A549 (cell line): ENCODE measurements at places on chromosomes 16 and 17.

DNA sequence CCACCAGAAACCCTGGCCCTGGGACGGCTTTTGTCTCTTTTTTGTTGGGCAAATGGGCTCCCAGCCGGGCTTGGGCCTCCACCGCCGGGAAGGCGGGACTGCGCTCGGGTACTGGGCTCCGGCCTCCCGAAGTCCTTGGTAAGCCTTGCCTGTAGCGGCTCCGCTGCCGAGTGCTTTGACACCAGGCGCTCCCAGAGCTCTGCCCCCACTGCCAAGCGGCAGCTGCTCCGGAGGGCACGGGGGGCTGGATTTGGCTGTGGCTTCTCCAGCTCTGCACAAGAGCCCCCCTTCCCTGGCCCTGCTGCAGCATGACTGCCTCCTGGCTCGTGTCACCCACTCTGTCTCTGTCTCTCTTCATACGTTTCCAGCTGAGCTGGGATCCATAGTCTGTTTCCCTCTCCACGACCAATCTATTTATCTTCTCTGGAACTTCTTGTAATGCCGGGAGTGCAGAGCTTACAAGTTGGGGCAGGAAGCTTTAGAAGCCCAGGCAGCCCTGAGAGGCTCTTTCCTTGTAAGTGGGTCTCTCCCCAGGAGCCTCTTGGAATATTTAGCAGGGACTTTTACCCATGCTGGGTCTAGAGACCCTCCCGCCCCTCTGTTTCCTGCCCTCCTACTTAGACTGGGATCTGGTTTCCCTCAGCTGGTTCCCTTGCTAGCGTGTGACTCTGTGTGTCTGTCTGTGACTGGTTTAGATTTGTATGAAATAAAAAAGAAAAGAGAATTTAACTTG, 246.9 kb upstream of the GSE1 start:
- no peak for DNase-seq

DNA sequence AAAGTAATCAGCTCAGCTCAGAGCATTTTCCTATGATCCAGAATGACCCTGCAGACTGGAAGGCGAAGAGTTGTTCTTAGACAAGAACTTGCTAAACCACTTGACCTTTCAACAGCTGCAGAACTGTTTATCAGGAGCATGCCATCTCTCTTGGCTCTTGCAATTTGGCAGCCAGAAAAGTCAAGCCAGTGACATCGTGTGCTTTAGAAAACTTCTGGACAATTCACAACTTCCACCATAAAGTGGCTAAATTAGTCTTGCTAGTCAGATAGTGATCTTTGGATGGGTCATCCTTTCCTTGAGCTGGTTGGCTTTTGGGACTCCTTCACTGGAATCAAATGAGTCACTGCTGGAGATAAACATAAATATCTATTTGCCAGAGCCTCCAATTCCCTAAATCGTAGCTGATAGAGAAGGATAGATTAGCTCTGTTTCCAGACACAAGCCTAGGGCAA, 146.5 kb downstream of the MAP2K6 start:
- DNase-seq = no peak

DNA sequence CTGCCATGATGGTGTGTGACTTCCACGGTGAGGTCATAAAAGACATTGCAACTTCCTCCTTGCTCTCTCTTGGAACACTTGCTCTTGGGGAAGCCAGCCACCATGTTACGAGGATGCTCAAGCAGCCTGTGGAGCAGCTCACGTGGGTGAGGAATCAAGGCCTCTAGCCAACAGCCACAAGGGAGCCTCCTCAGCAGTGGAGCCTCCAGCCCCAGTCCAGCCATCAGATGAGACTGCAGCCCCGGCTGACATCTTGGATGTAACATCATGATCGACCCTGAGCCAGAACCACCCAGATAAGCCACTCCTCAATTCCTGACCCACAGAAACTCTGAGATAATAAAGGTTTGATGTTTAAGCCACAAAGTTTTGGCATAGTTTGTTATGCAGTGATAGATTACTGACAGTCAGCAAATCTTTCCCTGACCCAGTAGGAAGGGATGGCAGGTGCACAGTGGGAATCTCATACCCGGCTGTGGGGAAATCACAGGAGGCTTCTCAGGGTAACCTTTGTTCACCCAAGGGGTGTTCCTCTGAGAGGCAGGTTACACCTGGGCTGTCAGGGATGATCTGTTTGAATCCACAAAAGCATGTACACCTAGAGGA, 23.3 kb upstream of the GINS2 start:
- DNase-seq = no peak

DNA sequence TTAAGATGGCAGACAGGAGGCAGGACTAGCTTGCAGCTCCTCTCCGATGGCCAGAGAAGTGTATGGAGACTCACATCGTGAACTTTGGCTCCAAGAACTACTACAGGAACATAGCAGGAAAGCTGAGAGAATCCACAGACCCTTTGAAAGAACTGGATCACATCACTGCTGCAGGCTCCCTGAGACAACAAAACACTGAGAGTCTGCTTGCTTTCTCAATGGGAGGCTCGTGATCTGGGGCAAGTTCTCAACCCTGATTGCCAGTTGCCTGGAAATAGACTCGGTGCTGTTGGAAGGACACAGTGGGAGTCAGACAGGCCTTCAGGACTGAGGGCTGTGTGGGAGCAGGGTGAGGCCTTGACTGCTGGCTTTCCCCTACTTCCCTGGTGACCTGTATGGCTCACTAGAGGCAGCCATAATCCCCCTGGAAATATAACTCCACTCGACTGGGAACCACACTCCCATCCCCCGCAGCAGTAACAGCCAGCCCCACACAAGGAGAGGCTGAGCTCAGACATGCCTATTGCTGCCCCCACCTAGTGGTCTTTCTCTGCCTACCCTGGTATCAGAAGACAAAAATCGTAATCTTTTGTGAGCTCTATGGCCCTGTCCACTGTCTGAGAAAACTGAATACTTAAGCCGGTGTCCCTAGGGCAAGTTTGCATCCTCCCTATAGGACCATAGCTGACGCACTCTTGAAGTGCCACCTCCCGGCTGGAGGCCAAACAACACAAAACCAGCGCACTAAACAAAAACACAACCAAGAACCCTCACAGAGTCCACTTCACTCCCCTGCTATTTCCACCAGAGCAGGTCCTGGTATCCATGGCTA, 238.4 kb downstream of the CEP112 start:
- DNase-seq = no peak

- DNase-seq = no peak
Observed at GRCh38 chr17:49582789-49583188, 7.1 kb downstream of the NXPH3 start.

DNA sequence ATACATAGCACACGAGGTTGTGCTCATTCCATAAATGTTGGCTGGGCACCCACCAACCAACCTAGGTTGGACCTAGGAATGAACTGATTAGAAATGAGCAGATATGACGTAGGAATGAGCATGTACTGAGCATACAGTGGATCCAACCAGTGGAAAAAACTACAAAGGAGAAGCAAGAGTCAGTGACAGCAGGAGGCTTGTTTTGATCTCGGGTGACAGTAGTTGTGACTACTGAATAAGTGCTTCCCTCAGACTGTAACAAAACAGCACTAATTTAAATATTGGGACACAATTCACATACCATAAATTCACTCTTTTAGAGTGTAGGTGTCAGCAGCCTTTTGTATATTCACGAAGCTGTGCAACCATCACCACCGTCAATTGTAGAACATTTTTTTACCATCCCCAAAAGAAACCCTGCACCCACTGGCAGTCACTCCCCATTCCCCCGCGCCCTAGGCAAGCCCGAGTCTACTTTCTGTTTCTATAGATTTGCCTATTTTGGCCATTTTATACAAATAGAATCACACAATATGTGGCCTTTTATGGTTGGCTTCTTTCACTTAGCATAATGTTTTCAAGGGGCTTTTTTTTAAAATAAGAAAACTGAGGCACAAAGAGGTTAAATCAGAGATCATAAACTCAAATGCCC, 7.0 kb downstream of the VAC14 start:
- DNase-seq = no peak

GRCh38 chr17:31700973-31701372, 158.1 kb downstream of the COPRS start:
- no peak for DNase-seq

- no peak for DNase-seq
Observed at GRCh38 chr16:12257926-12258561, 281.5 kb downstream of the SNX29 start.

GRCh38 chr17:20275653-20276052, 191.7 kb downstream of the LGALS9B start:
- no peak for DNase-seq

GRCh38 chr17:72826602-72827001, 265.9 kb downstream of the SLC39A11 start:
- peak; percentile 45 for DNase-seq

DNA sequence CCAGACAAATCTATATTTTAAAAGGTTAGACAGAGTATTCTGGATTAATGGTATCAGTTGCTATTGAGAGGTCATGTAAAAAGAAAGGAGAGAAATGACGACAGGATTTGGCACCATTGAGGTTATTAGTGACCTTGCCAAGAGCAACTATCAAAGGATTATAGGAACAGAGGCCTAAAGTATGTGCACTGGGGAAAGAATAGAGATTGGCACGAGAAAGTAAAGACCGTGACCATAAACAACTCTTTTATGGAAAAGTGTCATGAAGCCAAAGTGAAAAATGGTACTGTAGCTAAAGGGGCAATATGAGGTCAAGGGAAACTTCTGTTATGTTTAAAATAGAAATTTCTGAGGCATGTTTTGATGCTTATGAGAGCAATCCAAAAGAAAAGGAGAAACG, 115.2 kb upstream of the KIF2B start:
- DNase-seq = no peak

GRCh38 chr17:48308581-48308980, 121.4 kb downstream of the SKAP1 start:
- DNase-seq = no peak

- no peak for DNase-seq
Observed at GRCh38 chr16:25416002-25416401, 158.4 kb upstream of the ZKSCAN2 start.

DNA sequence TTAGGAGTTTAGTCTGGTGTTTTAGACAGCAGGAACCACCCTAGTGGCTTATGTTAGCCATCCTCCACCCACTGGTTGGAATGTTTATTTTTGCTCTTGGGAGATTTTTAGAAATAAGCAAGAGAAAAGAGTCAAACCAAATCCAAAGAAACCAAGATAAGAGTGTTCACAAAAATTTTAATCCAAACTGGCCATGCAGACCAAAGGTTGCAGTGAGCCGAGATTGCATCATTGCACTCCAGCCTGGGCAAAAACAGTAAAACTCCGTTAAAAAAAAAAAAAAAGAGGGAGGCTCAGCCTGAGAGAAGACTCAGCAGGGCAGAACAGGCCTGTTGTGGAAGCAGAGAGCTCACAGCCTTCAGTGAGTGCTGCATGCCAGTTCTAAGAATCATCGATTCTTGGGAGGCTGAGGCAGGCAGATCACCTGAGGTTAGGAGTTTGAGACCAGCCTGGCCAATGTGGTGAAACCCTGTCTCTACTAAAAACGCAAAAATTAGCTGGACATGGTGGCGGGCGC, 12.2 kb upstream of the C16orf54 start:
- no peak for DNase-seq

GRCh38 chr16:77374384-77374783, 60.5 kb downstream of the ADAMTS18 start:
- no peak for DNase-seq

- DNase-seq = no peak
Observed at GRCh38 chr17:9520649-9521048, 55.0 kb downstream of the STX8 start.

GRCh38 chr16:68400083-68400923, 48.0 kb downstream of the SMPD3 start:
- DNase-seq = no peak

GRCh38 chr16:64352246-64352645, 769.6 kb downstream of the CDH11 start:
- no peak for DNase-seq

- no peak for DNase-seq
Observed at GRCh38 chr17:58360296-58361063, 8.5 kb upstream of the SUPT4H1 start.

- no peak for DNase-seq
Observed at GRCh38 chr16:89156740-89157645, 14.6 kb upstream of the CDH15 start.

DNA sequence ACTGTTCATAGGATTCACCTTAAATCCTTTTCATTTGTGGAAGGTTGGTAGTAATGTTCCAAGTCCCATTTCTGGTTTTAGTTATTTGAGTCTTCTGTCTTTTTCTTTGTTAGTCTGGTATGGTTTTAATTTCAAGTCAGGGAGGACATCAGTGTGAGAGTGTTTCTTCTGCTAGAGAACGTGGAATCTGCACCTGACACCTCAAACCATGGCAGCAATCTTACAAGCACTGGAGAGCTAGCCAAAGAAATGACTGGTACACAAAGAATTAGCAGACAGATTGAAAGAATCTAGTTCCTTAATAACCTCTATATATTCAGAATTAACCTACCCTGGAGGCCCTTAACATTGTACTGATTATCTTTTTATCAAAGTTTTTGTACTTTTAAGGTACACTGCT, 50.2 kb downstream of the CHCT1 start:
- DNase-seq = no peak

- no peak for DNase-seq
Observed at GRCh38 chr17:83192161-83192788, 112.9 kb downstream of the METRNL start.

DNA sequence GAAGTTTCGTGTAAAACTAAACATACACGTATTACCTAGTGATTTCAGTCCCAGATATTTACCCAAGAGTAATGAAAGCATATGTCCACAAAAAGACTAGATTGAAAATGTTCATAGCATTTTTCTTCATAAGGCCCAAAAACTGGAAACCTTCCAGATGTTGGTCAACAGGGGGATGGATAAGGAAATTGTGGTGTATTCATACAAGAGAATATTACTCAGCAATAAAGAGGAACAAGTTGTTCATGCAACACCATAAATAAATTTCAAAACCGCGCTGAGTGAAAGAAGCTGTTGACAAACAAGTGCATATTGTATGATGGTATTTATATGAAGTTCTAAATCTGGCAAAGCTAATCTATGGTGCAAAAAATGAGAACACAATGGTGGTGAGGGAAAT, 54.1 kb upstream of the NFAT5 start:
- no peak for DNase-seq

DNA sequence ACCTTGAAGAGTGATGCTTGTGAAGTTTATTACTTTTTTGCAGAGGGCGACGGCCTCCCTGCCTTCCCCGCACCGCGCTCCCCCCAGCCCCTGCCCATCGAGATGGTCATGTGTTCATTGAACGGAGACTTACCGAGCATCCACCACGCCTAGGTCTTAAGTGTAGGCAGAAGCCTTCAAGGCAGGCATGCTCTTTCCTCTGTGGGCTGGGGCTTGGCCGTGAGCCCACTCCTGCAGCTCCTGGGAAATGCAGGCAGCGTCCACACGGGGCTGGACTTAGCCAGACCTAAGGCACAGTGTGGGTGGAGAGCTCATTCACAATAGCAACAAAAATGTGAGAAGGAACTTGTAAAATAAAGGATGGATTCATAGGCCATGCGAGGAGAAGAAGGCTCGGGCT, 19.2 kb downstream of the RNF213 start:
- no peak for DNase-seq

DNA sequence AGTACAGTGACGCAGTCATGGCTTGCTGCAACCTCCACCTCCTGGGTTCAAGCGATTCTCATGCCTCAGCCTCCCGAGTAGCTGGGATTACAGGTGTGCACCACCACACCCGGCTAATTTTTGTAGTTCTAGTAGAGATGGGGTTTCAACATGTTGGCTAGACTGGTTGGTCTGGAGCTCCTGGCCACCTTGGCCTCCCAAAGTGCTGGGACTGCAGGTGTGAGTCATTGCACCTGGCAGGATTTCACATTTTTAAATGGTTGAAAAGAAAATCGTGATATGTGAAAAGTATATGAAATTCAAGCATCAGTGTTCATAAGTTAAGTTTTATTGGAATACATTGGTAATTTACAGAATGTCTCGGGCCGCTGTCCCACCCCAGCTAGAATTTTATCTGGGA, 2.6 kb downstream of the RMI2 start:
- no peak for DNase-seq
